Activated naive CD4-positive, alpha-beta T cell treated with anti-CD3 and anti-CD28 coated beads, Interleukin-2, amount 50 U/mL, for 72 hours (primary cell): ENCODE measurements at places on chromosomes 1 and 21.

- DNase-seq = peak; percentile 70
Observed at GRCh38 chr1:31705080-31705866, 1.5 kb upstream of the COL16A1 start.

- DNase-seq = no peak
Observed at GRCh38 chr1:17099616-17100340, 19.5 kb downstream of the PADI2 start.

GRCh38 chr1:185720633-185721272 is 13.4 kb upstream of the HMCN1 start:
- no peak for DNase-seq

DNA sequence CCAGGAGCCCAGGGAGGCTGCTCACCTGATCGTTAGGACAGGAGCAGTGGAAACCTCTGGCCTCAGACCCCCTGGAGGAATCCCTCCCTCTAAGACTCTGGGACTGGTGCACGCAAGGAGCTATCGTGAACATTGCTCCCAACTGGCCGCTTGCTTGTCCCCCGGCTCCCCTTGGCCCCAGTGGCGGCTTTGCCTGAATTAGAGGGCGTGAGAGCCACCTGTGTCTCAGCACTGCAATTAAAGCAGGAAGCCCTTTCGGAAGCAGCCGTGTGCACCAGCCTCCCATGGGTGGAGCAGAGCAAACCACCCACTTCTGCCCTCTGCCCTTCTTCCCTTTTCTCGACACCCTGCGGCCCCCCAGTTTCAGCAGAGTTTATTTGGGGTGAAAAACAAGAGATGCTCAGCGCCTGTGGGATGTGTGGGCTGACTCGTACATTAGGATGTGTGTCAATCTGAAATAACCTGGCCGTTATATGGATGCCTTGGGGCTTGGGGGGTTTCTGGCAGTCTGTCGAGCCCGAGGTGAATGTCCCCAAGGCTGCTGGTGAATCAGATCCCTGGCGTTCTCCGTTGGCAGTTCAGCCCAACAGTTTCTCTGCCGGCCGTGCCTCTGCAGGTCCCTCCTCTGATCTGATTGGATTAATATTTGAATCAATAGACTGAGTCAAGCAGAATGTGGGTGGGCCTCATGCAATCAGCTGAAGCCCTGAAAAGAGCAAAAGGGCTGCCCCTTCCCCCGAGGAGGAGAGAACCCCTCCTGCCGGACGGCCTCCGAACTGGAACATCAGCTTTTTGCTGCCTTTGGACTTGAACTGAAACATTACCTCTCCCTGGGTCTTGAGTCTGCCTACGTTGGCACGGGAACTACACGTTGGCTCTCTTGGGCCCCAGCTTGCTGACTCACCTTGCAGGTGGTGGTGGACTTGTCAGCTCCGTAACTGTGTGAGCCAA is 7.3 kb upstream of the UMODL1 start:
- DNase-seq = peak; percentile 51

DNA sequence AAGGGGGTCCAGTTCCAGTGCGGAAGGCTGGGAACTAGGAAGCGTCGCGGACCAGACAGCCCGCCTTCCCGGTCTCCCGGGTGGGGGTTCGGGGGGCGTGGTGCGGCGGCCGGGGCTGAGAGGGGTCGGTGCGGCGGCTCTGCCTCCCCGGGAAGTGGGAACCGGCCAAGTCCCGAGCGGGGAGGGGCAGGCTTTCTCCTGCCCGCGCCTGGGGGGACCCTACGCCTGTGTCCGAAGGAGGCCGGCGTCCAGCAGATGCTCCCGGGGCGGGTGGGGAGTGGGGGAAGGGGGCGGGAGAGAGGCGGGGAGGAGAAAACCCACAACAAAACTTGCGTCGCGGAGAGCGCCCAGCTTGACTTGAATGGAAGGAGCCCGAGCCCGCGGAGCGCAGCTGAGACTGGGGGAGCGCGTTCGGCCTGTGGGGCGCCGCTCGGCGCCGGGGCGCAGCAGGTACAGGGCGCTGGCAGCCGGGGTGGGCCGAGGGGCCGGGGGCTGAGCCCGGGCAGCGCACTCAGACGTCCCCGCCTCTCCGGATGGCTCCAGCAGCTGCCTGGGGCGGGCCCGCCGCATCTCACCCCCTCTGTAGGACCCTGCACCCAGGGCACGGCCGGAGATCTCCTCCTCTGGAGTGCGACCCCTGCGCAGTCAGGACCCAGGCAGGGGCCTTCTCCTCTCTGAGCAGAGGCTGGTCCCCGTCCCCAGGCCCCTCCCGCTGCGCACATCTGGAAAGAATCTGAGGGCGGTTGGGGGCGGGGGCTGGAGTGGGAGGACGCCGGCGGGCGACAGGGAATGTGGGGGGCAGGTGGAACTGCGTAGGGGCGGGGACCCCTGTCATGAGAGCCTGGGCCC is at the start of gene PODN:
Gene PODN (plus strand): TSS at position 355 of the 849 bp plus-strand sequence. CDS start 7,643 bp downstream, outside the sequence.
- no peak for DNase-seq
